ENCODE measurements at places on chromosomes 3 and 15.

GRCh38 chr15:90686435-90687218 is 30.5 kb upstream of the BLM start:
- DNase-seq, result no peak

GRCh38 chr3:177899275-177900067 is 636.8 kb upstream of the KCNMB2 start:
- no peak for DNase-seq

DNA sequence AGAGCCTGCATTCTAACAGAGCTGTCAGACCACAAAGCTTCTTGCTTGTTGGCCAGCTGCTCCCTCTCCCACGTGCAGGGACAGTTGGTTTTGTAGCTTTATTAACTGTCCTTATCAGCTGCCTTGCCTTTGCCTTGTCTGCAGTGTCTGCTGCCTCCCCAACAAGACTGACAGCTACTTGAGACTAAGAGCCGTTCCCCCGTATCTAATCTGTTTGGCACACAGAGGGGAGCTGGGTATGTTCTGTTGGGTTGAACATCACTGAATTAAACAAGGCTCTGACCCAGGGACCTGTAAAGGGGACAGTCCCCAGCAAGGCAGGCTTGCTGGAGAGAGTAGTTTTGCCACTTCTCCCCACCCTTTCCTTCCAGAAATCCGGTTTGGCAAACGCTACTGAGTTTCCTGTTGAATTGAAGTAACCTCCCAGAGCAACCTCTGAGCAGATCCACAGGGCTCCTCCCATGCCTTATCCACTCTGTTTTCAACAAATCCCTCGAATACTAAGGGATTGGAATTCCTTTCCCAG is 116.1 kb downstream of the ANP32A start:
- DNase-seq, result peak; percentile 20

- no peak for DNase-seq
Measured at GRCh38 chr3:62293051-62293780, 80.1 kb downstream of the FEZF2 start.

DNA sequence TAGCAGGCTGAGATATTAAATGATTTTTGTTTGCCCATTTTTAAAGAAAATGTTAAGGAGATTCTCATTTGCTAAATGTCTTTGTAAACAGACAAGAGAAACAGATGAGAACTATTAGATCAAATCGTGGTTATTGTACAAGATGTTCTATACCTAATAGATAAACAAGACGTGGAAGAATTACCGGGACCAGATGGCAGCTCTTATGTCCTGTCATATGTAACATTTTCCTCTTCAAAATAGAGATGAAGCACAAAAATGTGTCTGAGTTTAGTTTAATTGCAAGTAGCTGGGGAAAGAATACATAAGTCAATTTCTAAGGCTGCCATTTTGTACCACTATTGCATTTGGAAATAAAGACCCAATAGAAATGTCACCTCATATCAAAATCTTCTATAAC is 553.7 kb downstream of the TUSC7 start:
- no peak for DNase-seq

- no peak for DNase-seq
Measured at GRCh38 chr3:181568248-181568647, 143.5 kb upstream of the SOX2 start.

DNA sequence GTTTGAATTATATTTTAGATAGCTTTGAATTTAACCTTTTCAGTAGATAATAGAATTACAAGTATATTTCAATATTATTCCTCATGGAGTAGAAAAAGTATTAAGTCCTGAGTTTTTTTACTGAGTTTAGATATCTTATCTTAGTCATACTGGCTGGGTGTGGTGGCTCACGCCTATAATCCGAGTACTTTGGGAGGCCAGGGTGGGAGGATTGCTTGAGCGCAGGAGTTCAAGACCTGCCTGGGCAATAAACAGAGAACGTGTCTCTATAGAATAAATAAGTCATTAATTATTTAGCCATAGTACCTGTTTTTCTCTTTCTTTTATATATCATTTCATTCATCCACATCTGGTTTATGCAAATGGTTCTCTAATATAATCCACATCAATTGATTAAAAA is 9.9 kb downstream of the RAP2B start:
- DNase-seq, result no peak

GRCh38 chr3:115385774-115386730 is 237.3 kb upstream of the GAP43 start:
- no peak for DNase-seq

- DNase-seq, result no peak
Measured at GRCh38 chr15:93017526-93017925, 71.5 kb downstream of the RGMA start.

DNA sequence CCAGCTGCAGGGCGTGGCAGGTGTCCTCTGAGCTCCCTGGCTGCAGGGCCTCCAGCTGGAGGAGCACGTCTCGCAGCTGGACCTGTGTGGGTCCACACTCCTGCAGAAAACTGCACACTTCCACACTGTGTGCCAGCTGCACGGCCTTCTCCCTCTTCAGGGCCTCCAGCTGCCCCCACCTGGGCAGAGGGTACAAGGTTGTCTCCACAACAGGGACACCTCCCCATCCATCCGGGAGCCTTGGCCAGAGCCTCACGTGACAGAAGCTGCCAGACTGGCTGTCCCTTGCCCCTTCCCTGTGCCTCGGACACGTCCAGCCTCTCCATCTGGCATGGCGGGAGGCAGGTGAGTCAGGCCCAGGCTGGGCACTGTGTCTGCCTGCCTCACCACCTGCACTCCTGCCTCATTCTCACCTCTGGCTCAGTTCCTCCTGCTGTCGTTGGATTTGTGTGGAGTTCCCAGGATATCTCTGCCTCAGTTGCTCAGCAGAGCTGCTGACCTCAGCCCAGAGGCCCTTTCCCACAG is 14.5 kb downstream of the SPTBN5 start:
- no peak for DNase-seq

DNA sequence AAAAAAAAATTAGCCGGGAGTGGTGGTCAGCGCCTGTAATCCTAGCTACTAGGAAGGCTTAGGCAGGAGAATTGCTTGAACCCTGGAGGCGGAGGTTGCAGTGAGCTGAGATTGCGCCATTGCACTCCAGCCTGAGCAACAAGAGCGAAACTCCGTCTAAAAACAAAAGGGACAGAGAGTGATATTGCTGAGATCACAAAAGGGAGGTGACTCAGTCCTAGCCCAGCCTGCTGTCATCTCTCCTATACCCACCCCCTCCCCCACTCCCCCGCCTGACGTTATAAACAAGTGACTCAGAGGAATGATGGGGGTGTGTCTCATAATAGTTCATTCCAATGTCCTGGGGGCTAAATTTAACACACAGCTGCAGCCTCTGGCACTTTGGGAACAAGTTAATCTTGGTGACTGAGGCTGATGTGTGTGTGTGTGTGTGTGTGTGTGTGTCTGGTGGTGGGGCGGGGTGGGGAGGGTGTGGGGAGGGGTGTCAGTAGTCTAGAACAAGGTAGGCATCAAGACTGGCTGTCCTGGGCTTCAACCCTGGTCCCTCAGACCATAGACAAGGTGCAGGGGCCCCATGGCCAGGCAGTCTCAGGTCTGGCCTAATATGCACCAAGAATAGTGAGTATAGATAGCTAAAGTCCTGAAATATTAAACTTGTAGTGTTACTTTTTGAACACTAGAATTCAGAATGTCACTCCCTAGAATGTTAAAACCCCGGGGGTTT is 1.3 kb upstream of the KLHL40 start:
- peak; percentile 86 for DNase-seq

- no peak for DNase-seq
Measured at GRCh38 chr3:23601091-23601822, 204.5 kb upstream of the UBE2E1 start.

GRCh38 chr3:140145528-140145927 is 210.5 kb downstream of the CLSTN2 start:
- no peak for DNase-seq

DNA sequence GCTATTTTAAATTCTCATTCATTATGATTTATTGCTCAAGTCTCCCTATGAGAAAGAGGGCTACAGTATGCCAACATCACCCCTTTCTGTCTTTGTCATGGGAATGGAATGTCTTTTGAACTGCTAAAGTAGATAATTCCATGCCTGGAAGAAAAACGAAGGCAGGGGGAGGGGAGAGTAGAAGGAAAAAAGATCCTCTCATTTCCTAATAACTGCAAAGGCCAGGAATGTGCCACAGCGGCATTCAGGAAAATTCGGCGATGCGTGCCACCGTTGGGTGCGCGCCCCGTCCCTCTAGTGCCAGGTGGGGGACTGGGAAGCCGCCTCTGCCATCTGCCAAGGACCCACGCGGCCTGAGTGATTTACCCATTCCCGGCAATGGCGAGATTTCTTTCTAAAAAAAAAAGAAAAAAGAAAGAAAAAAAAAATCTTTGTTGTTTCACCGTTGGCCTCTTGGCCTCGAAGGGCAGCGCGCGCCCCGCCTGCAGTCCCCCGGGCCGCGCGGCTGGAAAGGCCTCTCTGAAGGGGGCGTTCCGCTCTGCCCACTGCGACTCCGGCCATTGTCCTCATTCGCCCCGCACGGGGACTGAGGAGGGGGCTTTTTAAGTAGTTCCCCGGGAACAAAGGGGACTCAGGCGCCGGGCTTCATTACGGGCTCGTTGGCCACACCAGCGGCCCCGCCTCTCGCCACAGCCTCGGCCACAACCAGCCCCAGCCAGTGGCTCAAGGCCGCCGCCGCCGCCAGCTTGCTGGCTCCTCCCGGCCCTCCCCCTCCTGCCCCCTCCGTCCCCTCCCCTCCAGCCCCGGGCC is 54.5 kb downstream of the CPN2 start:
- no peak for DNase-seq

GRCh38 chr15:87080547-87080946 is 1000.9 kb downstream of the AGBL1 start:
- no peak for DNase-seq

GRCh38 chr3:172282850-172283249 is 165.4 kb downstream of the GHSR start:
- DNase-seq, result no peak

GRCh38 chr3:178795349-178795748 is 259.1 kb downstream of the KCNMB2 start:
- DNase-seq, result no peak

- DNase-seq, result peak; percentile 63
Measured at GRCh38 chr3:51799879-51800749, 21.1 kb upstream of the IQCF6 start.

- no peak for DNase-seq
Measured at GRCh38 chr3:42001777-42002176, 39.9 kb upstream of the ULK4 start.

- DNase-seq, result no peak
Measured at GRCh38 chr3:37443363-37444035, 269.1 kb upstream of the LRRFIP2 start.

DNA sequence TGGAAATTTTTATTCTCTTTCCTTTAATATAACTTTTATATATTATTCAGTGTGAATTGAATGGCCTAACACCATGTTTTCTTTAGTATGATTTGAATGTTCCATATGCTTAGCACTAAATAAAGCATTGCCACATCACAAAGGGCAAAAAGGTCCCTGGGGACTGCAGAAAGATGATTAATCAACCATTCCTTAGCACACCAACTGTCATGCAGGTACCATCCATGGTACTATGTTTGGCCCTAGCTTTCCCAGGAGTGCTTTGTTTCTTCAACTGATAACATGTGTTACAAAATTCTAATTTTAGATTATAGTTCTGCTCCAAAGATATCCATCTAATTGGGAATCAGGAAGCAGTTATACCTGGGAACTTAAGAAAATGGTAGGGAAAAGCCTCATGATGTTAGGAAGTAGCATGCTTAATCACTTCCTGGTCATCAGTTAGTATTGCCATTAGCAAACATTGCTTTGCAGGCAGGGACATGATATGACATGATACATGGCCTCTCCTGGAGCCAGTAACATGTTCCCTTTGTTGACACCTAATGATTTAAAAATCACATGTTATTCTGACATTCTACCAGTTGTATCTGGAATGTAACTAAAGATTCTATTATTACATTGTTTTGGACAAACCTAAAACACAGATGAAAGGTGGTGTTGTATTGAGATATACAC is 712.6 kb upstream of the GBE1 start:
- DNase-seq, result no peak

GRCh38 chr15:93333796-93334195 is 244.8 kb upstream of the RGMA start:
- DNase-seq, result no peak

- no peak for DNase-seq
Measured at GRCh38 chr3:181330821-181331563, 341.5 kb upstream of the DNAJC19 start.

- no peak for DNase-seq
Measured at GRCh38 chr15:92527197-92527596, 128.4 kb downstream of the FAM174B start.

DNA sequence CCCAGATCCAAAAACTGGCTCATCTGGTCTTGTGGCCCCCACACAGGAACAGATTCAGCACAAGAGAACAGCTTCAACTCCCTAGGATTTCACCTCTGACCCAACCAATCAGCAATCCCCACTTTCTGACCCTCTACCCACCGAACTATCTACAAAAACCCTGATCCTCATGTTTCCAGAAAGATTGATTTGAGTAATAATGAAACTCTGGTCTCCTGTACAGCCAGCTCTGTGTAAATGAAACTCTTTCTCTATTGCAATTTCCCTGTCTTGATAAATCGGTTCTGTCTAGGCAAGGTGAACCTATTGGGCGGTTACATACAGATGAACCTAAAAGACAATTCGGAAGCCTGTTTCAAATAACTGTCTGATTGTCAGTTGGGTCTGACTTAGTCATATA is 847.6 kb upstream of the ALCAM start:
- DNase-seq, result no peak

DNA sequence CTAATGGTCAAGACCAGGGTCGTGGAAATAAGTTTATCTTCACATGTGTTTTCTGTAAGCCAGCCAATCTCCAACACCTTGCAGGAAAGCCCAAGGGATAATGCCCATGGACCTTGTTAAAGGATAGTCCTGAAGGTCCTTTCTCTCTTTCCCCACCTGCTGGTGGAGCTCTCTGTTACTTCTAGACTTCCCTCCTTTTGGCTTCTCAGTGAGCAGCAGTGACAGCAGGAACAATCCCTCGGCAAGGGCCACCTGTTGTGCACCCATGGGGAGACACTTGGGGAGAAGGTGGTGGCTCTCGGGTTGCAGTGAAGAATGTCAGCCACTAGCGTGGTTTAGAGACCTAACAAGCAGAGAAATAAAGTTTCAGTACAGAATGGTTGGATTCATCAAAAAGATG is 84.0 kb upstream of the OSBPL11 start:
- DNase-seq, result no peak

DNA sequence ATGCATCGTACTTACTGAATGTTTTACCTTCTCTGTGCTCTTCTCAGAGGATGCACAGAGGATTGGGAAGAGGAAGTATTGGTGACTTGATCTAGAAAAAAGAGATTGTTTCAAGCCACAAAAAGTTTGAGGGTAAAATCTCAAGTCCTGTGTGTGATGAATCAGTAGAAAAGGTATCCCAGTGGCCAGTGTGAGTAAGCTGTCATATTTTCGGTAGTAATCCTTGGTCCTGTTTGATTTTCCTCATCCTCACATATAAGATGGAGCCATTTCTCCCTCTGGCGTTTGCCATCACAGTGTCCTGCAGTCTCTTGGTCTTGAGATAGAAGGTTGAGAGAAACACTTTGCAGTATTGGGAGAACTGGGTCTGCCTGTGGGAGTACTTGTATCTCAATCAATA is 166.8 kb downstream of the LPP start:
- DNase-seq, result peak; percentile 50

GRCh38 chr3:46538803-46539442 is 27.2 kb downstream of the LRRC2 start:
- DNase-seq, result peak; percentile 70

GRCh38 chr15:85742186-85742821 is 52.4 kb downstream of the KLHL25 start:
- DNase-seq, result peak; percentile 7
